ENCODE measurements at places on chromosomes 4 and X. TPM values are rescaled to one million over a fixed set of nuclear protein-coding genes. Genes with fewer than 3 reads are reported as not detected.

GRCh38 chr4:105679186-105679585 lies 29.3 kb downstream of the INTS12 start:
- DNase-seq = no peak

DNA sequence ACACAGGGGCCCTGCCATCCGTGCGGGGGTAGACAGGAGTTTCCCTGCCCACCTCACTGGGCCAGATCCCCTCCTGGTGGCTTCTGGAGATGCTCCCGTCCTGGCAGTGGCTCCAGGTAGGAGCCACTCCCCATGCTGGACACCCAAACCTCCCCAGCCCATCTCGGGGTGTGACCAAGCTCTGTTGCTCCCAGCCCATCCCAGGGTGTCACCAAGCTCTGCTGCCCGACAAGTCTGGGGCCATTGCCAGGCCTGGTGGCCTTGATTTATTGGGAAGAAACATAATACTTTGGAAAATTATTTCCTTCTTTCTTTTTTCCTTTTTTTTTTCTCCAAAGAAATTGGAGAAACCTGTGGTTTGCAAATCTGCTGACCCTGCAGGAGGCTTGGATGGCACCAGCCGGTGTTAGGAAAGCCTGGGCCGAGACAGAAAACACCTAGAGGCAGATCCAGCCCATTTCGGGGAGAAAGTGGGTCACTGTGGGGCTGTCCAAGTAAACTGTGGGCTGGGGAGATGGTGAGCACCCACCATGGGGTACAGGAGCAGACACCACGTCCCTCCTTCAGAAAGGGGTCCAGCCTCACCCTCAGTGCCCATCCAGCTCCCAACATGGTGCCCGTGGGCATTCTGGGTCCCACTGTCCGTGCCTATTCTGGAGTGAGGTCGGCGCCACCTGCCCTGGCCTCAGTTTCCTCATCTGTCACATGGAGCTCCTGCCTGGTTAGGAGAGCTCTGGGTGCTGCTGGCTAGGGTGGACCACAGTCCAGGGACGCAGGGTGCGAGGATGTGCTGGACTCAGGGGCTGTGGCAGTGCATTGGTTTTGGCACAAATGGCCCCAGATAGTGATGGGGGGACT lies 59.4 kb upstream of the ADRA2C start:
- no peak for DNase-seq

Gene NPY5R
- 0.23 TPM for total RNA-seq

DNA sequence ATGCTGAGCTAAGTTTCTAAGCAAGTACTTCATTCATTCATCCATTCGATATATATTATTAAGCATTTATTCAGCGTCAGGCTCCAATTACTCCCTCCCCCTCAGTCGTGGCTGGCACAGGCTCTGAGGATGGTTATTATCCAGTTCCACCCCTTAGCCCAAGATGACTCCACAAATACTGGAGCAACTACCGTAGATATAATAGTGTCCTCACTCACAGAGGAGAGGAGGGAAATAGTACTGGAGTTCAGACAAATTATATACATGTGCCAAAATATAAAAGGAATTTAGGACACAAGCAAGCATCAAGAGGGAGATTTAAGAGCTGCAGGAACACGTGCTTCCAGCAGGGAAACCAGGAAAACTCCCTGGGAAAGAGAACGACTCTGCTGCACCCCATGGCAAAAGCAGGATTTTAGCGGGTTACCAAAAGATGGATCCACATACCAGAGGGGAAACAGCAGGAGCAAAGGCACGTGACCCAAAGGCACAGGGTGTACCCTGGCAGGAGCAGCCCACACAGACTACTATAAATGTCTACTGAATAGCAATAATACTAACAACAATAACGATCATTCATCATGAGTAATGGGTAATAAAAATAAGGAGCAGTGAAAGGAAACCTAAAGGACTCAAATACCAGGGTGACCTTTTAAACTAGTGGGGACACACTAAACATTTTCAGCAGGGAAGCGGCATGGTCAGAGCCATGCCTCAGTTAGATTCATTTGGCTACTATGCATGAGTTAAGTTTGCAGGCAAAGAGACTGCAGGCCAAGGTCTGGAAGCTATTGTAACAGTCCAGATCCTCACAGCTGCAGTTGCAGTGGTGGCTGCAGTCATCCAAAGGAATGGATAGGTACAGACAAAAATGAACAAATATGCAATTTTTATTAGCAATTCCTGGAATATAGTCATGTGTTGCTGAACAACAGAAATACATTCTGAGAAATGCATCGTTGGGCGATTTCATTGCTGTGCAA lies 153.7 kb downstream of the APBB2 start:
- DNase-seq = no peak

GRCh38 chrX:1941321-1941720 lies 326.5 kb downstream of the ASMT start:
- no peak for DNase-seq

- no peak for DNase-seq
Observed at GRCh38 chr4:152258391-152258790, 277.5 kb downstream of the FBXW7 start.

Gene HSFX1
- total RNA-seq = 0.98 TPM

Gene IRS4
- not detected for total RNA-seq

- DNase-seq = no peak
Observed at GRCh38 chrX:12947545-12948235, 27.2 kb upstream of the TMSB4X start.

GRCh38 chr4:150098214-150098613 lies 20.0 kb downstream of the DCLK2 start:
- DNase-seq = no peak

DNA sequence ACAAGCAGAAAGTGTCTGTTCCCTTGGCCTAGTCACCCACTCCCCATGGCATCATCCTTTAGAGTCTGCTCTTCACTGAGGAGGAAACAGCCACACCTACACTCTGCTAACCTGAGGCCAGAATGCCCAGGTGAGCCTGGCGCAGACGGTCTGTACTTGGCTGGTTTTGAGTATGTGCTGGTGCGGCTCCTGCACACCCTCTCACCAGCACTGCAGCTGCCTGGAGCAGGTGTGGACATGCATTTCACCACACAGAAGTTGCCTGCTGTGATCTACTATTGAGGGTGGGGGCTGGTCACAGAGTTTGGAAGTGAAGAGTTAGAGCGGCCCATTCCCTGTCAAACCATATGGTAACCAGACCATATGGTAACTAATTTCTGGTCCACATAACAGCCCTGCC lies 39.5 kb downstream of the KANTR start:
- DNase-seq = no peak

DNA sequence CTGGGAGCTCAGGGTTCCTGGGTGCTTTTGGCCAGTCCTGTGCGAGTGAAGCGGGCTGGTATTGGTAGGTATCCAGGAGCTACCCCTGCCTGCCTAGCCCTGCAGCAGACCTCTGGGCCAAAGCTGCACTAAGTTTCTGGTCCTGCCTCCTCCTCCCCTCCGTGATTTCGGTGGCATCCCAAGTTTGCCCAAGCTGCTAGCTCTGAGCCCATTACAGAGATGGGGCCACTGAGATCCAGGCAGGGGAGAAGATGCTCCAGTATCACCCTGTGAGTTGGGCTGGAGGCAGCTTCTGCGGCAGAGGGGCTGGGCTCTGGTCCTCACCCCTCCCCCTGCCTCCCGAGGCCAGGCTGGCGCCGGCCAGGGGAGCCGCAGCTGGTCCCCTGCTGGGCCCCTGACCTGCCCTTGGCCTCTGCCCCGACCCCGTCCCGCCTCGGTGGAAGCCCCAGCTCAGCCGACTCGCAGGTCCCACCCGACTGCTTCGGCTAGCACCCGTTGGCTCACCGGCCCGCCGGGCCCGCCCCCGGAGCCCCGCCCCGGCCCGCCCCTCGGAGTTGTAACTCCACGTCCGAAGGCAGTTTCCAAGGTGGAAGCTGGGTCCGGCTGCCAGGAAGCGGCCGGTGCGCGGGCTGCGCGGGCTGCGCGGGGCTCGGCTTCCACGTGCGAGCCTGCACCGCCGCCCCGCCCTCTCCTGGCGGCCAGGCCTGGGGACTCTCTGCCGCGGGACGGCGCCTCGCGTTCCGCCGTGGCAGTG lies at the start of gene DUSP9:
DUSP9 (plus strand) TSS at position 584 of the 754 bp plus-strand sequence. CDS start 751 bp downstream, outside the sequence.
- no peak for DNase-seq

Gene DUSP21
- total RNA-seq = not detected

Gene ANKRD50
- total RNA-seq = 22.9 TPM

Measured in mucosa of gallbladder (tissue), 1 donor.